NCI-H510A treated with DMSO at 0.1 percent for 48 hours (cell line): ENCODE measurements at places on chromosomes 11 and 22.

DNA sequence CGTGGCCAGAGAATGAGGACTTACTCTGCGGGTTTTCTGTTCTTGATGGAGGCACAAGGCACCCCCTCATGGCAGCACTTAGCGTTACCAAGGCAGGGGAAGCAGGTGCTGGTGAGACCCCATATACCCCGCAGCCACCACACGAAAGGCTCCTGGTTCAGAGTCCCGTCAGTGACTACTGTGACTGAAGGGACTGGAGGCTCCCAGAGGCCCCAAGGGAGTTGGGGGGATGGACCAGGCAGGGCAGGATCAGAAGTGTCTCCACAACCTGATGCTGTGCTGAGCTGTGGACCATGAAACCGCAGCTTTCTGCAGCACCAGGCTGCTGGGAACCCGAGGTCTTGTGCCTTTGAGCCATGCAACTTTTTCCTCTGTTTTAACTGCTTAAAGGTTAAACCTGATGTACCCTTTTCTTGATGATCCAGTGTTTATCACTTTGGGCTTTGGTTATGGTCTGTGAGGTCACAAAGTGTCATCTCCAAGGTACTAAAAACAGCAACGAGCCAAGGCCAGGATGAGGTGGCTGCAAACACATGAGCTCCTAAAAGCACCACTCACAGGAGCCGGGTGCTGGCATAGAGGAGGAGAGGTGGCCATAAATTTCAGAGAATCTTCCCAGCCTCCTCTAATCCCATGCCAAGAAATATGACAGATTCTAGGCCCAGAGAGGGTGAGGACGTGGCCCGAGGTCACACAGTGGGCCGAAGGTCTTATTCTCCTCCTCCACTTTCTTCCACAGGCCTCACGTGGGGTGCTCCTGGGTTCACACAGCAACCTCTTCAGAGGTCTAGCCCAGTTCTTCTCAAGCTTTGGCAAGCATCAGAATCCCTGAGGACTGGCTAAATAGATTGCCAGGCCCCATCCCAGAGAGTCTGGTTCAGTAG lies 4.2 kb upstream of the LRRC32 start:
- no peak for DNase-seq

GRCh38 chr22:49142296-49142695 lies 685.4 kb downstream of the BRD1 start:
- DNase-seq = no peak

- DNase-seq = no peak
Measured at GRCh38 chr11:94738746-94739145, 29.4 kb upstream of the AMOTL1 start.

DNA sequence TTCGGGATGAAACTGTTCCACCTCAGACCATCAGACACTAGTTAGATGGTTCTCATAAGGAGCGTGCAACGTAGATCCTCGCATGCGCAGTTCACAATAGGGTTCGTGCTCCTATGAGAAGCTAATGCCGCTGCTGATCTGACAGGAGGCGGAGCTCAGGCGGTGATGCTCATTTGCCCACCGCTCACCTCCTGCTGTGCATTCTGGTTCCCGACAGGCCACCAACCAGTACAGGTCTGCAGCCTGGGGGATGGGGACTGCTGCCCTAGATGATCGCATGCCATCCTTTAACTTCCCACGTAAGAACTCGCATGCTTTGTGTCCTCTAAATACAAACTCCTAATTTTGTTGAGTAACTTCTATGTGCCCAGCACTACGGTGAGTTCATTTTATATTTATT lies 62.6 kb downstream of the EFCAB6 start:
- no peak for DNase-seq

- DNase-seq = no peak
Measured at GRCh38 chr11:105000797-105001196, 22.2 kb downstream of the CASP5 start.

DNA sequence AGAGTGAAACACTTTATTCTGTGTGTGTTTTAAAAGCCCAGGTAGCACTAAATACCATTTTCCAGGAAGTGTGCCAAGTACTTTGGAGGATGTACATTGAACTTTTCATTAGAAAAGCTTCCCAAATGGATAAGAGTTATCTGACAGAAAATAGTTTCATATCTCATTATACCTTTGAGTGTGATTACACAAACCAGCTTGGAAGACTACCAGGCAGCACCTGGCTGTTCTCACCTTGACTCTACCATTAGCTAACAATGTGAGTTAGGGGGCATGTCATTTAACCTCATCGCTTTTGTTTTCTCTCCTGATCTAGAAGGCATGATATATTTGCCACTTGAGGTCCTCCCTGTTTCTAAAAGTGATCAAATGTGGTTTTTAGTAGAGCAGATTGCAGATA lies 50.2 kb downstream of the GRM5 start:
- DNase-seq = no peak

GRCh38 chr22:19714312-19715187 lies at the start of gene SEPTIN5:
Gene SEPTIN5 (plus strand): TSS chr22:19714503. CDS start chr22:19714589, 86 bp downstream.
- DNase-seq = no peak

DNA sequence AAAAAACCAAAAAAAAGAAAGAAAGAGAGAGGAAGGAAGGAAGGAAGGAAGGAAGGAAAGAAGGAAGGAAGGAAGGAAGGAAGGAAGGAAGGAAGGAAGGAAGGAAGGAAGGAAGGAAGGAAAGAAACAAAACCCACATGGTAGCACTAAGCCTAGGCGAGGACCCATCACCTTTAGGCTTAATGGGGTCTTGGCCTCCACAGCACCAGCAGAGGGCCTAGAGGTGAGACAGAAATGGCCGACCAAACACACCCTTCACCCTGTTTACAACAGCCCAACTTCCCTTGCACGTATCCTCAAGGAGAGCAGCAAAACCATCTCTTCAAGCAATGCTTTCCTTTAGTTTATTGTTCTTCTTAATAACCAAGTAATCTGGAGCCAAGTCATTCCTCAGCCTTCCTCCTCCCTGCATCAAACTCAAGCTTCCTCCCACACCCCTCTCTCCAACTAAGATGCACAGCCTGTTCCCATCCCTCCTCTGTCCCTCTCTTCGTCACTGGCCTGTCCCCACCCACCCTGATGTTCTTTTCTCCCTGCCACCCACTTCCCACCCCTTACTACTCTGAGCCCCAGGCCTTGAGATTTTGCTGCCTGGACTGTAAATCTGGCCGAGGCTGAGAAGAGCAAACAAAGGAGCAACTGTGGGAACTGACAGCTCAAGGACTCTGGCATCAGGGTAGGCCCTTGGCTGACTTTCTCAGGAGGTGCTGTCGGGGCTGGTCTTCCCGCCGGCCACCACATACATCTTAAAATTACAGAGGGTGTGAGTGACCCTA lies 26.0 kb downstream of the POU2AF1 start:
- DNase-seq = no peak
